Activated CD4-positive, alpha-beta memory T cell treated with anti-CD3 and anti-CD28 coated beads for 36 hours (primary cell): ENCODE measurements at places on chromosomes 5 and 9.

DNA sequence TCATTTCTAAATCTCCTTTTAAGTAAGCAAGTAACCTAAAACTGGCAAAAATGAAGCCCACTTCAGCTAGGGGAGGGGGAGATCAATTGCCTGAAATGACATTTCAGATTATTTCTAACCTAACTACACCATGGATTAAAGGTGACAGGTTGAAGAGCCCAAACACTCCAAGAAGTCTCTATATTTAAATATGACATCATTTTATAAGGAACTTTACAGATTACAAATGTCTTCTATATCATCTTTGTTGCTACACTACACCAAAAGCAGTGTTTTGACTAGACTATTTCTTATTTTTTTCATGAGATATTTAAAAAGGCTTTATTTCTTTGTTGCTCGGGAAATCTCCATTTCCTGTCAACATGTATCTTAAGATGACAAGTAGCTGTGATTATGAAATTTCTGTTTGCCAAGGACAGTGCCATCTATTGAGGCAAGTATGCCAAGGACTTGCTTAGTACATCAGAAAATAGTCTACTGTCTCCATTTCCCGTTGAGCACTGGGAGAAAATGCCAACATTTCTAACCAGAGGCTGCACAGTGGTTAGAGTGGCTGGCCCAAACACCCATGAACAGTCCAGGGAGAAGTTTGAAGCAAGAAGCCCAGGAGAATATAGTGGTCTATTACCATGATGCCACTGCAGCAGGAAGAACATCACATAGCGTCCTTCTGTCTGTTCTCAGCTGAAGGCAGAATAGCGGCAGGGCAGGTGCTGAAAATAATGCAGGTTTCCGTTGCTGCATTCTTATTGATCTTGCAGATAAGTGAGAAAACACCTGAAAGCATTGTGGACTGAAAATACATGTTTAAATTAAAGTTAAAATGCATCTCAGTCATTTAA is 93.4 kb upstream of the ITGA2 start:
- no peak for DNase-seq

GRCh38 chr9:86413971-86414880 is 60.0 kb upstream of the TUT7 start:
- DNase-seq = no peak

GRCh38 chr9:137458194-137459151 is 661 bp downstream of the NSMF start:
- no peak for DNase-seq

DNA sequence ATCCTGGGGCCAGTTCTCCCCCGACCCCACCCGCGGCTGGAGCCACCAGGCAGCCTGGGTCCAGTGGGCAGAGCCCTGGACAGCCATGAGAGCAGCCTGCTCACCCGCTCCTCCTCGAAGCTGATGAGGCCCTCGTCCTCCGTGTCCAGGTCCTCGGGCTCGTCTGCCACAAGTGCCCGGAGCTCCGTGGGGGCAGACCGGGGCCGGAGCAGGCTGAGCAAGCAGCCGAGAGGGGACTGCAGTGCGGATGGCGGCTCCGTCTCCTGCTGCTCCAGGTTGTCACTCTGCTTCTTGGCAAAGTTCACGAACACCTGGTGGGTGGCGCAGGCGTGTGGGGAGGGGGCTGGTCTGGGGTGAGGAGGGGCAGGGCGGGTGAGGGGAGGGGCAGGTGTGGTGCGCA is 11.9 kb upstream of the CLIC3 start:
- DNase-seq = no peak

DNA sequence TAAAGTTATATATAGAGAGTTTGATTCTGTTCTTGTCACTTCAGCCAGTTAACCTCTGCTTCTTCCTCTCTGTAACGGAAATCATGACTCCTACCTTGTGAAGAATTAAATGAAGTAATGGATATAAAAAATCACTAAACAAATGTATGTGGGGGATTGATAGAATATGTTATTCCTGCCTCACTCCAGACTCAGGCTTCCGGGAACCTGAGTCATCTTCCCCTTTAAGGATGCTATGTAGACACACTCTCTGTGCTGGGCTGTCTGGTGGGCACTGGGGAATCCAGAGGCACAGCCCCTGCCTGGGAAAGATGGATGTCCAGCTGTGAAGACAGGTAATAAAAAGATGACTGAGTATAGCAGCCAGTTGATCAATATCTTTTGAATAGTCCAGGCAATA is 77.4 kb downstream of the ZNF618 start:
- DNase-seq = no peak

DNA sequence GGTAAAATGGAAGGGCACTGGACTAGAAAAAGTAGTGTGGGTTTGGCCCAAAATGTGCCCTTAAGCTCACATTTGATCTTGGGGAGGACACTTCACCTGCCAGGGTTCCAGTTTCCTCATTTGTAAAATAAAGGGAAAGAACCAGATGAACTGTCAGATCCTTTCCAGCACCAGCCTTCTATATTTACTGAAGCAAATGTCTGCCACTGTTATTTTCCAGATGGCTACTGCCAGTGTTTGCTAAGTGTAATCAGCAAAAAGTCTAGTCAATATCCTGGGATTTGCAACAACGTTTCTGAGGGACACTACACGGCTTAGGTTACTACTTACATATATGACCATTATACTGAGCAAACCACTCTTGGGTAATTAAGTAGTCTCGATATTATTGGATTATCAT is 340.3 kb downstream of the KCNN2 start:
- no peak for DNase-seq

- no peak for DNase-seq
Observed at GRCh38 chr9:100698945-100699344, 121.1 kb downstream of the CAVIN4 start.

DNA sequence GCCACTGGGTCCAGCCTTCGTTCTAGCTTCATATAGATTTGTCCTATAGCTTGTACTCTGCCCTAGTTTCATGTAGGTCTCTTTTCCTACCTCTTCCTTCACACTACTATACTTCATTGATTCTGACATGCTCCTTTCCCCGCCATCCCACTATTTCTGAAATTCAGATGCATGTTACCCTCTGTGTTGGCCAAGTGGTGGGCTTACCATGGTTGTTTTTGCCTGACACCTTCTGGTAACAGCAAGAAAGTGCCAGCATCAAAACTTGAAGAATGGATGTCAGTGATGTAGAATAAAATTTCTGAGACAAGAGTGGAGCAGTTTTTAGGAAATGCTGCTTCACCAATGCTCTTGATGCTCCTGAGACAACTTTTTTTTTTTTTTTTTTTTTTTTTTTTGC is 19.5 kb upstream of the SERINC5 start:
- peak; percentile 27 for DNase-seq

- DNase-seq = no peak
Observed at GRCh38 chr9:87337335-87338087, 160.2 kb upstream of the DAPK1 start.

DNA sequence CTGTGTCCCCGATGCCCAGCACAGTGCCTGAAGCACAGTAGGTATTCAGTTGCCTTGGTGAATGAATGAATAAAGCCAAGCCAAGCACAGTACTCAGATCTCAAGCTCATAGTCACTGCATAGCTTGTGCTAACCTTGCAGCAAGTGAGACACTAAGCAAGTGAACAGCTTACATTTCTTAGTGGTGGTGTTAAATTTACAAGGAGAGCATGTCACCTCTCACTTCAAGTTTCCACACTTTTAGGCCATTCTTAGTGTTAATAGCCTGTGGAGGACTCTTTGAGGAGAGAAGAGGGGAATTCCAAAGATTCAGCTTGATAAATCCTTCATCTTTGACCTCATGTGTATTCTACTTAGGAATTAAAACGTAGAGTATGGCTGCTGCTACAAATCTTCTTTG is 104.7 kb downstream of the C9orf152 start:
- DNase-seq = no peak

DNA sequence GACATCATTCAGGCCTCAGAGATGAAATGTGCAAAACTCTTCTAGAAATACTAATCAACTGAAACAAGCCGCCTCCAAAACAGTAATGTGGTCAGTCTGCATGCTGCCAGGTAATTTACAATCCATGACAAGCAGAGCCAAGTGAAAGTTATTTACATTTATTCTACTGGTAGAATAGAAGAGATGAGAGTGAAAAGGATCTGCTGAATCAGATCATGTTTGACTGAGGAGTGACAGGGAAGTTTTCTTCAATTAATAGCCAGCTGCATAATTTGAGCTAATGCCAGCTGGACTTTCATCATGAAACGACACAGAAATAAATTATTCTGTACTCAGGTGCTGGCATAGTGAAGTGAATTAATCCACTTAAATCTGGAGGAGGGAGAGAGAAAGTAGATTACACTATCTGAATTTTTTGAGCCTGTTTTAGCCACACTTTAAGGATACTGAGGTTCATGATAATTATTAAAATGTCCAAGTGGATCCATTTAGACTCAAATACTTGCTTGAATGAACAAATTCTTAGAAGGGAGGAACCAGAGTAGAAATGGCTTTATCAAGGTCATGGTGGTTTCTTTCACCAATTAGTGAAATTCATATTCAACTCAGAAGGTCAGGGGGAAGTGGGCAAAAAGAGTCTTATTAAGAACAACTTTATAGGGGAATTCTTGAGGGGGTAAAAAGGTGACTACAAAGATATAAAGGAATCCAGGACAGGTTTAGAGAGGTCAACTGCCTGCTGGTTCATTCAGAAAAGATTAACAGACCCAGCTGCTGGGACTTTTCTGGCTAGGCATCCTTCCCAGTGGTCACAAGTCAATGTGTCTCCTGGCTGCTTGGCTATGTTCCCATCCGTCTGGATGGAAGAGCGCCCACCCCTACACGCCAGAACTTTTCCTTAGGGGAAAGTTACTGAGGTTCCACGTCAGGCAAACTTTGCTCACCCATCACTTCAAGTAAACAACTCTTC is 350.4 kb downstream of the PDE4D start:
- no peak for DNase-seq

- DNase-seq = no peak
Observed at GRCh38 chr5:6251565-6252102, 126.7 kb downstream of the MED10 start.

DNA sequence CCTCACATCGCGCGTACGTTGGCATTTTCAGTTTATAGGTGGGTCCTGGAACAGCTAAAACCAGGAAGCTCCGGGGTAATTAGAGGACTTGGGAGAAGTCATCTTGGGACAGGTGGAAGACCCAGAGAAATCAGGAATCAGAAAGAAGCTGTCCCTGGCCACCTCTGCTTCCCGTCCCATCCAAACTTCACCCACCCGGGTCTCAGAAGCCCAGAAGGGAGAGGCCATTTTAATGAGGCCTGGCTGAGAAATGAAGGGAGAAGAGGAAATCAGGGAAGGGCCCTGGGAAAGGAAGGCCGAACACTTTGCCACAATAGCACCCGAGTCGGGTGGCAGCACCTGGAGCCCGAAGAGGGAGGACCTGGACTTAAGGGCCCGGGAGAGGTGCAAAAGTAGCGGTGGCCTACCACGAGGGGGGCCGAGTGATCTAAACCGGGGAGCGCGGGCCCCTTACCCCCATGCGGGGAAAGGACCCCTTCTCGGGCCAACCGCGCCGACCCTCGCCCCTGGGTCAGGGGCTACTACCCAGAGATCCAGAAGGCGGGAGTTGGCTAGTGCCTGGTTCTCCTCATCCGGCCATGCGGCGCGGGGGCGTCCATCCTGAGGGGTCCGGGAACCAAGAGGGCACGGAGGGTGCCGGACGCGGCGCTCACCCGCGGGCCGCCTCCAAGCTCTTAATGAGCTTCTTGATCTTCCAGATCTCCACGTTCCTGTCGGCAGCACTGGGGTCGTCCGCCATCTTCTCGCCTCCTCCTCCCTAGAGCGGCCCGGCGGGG is 668 bp downstream of the ETF1 start:
- DNase-seq = no peak

DNA sequence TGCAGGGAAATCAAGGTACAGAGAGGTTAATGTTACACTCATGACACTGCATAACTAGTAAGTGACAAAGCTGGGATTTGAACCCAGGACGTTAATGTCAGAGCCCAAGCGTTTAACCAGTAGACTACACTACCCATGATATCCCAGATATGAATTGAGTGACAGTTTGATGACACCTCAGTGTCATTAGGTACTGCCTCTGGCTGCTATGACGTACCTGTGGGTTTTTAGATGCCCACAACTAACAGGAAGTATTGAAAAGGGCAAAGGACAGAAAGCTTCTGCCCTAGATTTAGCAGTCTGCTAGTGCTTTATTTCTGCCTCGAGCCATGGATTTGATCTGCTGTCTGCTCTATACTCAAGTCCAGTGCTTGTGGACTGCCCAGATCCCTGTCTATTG is 56.2 kb downstream of the GLRA1 start:
- no peak for DNase-seq

DNA sequence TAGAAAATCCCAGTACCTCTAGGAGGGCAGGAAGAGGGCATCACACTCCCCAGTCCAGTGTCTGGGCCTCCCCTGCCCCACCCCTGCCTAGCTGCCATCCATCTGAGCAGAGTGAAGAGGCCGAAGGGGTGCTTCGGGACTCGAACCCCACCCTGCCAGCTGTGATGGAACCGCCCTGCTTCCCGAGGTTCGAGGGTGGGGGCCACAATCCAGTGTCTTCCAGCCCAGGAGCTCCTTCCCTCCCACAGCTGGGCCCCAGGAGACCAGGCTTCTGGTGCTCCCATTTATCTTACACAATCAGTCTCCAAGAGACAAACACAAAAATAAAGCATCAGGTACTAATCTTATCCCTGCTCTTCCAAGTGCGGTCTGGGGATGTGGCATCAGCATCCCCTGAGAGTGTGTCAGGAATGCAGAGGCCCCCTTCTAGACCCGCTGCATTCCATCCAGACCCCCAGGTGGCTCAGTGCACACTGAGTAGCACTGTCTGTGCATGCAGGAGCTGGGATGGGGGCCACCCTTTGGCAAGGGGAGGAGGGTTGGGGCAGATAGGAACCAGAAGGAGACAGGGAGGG is 122.8 kb upstream of the TBC1D2 start:
- DNase-seq = no peak
